ENCODE measurements at places on chromosomes 12 and 14.

DNA sequence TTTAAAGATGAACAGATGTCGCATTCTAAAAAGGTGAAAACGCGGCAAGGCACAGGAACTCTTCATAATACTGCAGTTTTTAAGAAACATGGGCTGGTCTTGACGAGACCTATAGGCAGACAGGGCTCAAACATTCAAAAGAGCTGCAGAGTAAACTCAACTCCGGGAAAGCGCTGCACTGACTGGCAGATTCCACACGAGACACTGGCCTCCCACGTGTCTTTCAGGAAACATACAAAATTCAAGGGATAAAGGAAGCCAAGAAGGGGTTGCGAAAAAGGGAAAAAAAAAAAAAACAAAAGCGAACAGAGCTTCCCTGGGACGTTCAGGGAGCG lies 614 bp upstream of the ARF6 start:
- DNase-seq: peak; percentile 84

GRCh38 chr12:12705838-12706520 lies 10.0 kb upstream of the GPR19 start:
- DNase-seq: no peak

GRCh38 chr12:93243689-93244513 lies 133.8 kb upstream of the NUDT4 start:
- DNase-seq: no peak

- no peak for DNase-seq
Observed at GRCh38 chr14:98993818-98994217, 278.2 kb downstream of the BCL11B start.

- no peak for DNase-seq
Observed at GRCh38 chr14:33938131-33938949, 12.5 kb downstream of the EGLN3 start.

GRCh38 chr12:54933376-54933775 lies 51.2 kb downstream of the TESPA1 start:
- DNase-seq: no peak

GRCh38 chr14:29671034-29671433 lies 256.6 kb downstream of the PRKD1 start:
- DNase-seq: no peak

GRCh38 chr14:56554301-56554700 lies 25.3 kb upstream of the TMEM260 start:
- no peak for DNase-seq

DNA sequence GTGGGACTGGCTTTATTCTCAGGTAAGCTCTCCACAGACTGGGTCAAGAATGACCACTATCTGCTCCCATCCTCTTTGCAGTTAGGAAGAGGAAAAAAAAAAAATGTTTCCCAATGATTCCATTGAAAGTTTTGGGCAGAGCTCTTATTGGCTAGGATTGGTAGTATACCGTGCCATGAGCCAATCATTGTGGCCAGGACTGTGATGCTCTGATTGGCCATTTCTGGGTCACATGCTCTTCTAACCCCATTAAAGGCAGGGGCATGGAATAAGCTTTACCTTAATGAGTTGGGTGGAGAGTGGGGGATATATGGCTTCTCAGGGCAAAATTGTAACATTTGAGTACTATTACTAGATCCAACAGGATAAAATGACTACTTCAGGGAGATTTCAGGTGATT lies 49.4 kb upstream of the WSCD2 start:
- no peak for DNase-seq

GRCh38 chr14:30221546-30221945 lies 293.9 kb upstream of the PRKD1 start:
- no peak for DNase-seq

DNA sequence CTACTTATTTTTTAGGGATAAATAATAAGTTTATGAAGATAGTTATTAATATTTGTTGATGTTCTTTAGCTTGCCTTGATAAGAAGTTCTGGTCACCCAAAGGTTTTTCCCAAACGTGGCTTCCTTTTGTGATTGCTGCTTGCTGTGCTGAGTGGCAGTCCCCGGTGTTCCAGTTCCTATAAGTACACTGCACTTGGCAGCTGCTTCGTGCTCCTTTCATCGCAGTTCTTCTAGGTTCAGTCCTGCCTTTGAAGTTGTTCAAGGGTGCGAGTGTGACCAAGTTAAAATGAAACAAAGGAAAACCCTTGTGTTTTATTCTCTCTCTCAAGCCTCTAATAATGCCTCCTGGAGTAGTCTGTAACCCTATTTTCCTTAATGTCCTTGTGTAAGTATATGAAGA lies 128.5 kb upstream of the ATF1 start:
- DNase-seq: no peak

GRCh38 chr12:119036878-119037825 lies 55.8 kb downstream of the SRRM4 start:
- no peak for DNase-seq

DNA sequence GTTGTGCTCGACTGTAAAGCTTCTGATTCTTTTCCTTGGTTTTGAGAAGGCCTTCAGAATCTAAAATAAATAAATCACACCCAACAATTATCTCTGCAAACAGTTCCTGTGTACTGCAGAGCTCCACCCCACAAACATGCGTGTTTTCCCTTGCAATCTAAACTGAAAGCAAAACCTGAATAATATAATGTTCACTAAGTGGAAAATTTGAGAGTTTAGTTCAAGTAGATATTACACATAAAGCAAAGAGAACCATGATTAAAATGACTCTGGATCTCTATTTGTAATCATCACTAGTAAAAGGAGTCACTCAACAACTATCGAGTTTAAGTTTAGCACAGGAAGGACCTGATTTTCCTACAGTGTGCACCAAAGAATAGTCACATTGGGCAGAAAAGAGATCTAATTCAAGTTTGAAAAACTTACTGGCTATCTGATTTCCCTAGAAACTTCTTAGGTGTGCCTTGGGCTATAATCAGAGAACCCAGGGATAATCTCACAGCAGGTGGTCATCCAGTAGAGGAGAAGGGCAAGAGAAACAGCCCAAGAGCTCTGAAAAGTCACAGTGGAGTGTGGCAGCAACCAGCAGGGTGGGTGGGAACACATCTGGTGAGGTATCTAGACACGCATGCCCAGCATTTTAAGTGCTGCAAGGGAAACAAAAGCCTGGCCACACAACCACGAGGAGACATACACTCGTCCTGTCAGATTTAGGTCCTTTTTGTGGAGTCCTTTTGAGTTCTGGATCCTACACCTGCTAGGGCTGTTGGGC lies 25.4 kb downstream of the ATG14 start:
- DNase-seq: no peak

- no peak for DNase-seq
Observed at GRCh38 chr12:79841248-79841877, 93.5 kb downstream of the PPP1R12A start.

DNA sequence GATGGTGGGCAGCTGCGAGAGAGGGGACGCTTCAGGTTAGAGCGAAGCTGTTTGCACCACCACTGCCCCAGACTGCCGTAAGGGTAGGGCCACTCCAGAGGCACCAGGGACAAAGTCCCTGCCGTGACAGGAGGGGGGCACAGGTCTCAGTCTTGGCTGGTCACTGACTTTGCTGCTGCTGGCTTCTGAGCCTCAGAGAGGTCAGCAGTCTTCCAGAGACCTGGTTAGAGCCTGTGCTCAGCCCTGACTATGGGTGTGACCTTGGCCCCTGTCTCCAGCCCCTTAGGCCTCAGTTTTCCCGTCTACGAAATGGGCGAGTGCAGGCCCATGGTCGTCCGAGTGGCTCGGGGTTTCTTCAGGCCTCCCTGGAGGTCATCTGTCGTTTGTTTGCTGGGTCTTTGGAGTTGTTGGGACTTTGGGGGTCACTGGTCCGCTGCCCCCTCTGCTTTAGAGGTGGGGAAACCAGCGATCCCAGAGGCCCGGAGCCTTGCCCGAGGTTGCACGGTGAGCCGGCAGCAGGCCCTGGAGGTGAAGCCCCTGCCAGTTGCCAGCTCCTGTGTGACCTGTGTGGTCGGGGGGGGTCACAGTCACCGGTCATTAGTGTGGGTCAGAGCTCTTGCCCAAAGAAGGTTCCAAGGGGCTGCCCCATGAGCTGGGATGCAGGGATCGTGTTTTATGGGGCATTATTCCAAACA lies 15.3 kb downstream of the MEG3 start:
- DNase-seq: no peak

GRCh38 chr14:42877716-42878115 lies 1271.0 kb downstream of the LRFN5 start:
- no peak for DNase-seq

DNA sequence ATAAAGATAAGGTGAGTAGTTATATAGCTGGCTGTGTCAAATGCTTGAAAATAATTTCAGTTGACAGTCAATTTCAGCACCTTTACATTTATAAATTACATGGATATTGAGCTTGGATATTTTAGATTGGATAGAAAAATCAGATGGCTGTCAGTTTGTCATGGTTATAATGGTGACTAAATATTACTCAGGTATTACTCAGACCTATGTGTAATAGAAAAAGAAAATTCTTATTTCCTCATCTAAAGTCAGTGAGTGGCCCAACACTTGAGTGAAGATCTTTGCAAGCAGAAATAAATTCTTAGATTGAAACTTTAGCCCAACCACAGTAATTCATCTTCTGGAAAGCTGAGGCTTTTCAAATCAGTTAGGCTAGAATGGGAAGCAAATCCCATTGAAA lies 354.4 kb downstream of the NAV3 start:
- DNase-seq: no peak

GRCh38 chr12:54279227-54279631 lies 693 bp downstream of the CBX5 start:
- no peak for DNase-seq

DNA sequence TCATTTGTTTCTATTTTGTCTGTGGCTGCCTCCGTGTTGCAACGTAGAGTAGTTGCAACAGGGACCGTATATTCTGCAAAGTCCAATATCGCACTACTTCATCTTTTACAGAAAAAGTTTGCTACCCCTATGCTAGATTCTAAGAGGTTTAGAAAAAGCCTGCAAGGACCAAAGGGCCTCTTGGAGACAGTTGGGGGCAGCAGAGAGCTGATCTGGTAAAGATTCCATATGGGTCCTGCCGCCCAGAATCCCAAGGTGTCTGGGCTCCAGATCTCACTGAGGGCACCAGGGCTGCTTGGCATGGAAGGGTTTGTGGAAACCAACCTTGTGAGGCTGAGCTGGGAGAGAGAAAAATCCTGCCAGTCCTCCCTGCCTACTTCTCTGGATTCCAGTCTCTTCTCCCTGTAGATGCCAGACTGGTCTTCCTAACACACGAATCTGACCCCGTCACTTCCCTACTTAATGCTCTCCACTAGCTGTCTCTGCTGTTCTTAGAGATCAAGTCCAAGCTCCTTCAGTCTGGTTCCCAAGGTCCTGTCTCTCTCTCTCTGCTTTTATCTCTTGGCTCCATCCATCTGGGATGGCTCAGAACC lies 74.6 kb downstream of the GLRX5 start:
- no peak for DNase-seq

Data from left renal cortex interstitium (tissue), 4 donors.